CD4-positive, alpha-beta T cell treated with Interleukin-15 for 1 hour (primary cell): ENCODE measurements at places on chromosomes 12 and 14.

- no peak for DNase-seq
These were observed 121.1 kb upstream of the ATF1 start for GRCh38 chr12:50642761-50643160.

GRCh38 chr12:8034802-8035201 is 2.3 kb downstream of the FOXJ2 start:
- no peak for DNase-seq

DNA sequence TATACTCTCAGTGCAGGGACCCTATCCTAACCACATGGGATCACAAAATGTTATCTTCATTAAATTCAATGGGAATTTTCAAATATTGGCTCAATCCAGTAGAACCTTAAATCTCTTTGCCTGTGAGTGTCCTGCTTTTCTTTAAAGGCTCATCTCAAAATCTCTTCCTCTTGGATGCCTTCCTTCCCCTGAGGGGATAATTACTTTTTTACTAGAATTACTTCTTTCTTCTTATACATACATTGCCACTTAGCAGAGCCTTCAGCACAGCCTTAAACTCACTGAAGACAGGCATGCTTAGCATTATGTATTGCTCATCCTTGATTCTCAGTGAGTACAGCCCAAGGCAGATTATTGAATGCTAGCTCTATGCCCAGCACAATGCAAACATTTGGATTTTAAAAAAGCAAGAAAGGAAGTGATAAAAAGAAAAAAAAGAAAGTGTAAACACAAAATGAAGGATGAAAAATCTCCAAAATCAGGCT is 1918.0 kb upstream of the FLRT2 start:
- DNase-seq, result no peak

- DNase-seq, result no peak
These were observed 134.6 kb downstream of the BTG1 start for GRCh38 chr12:92010853-92011701.

- no peak for DNase-seq
These were observed 223.0 kb downstream of the APAF1 start for GRCh38 chr12:98868076-98868475.

DNA sequence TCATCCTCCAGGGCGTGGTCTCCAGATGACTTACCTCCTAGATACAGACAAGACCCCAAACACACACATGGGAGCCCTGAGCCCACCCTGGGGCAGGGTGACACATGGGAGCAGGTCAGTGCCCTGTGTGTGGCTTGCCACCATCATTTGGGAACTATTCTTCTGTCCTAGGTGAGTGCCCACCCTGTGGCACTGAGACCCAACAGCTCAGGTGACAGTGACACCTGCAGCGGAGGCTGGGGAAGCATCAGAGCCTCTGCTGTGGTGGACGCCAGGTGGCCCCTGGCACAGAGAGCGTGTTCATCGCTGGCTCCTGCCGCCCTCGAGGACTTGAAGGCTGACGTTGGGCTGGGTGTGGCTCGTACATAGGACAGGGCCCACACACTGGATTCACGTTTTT is 23.0 kb downstream of the SFSWAP start:
- DNase-seq, result no peak
